ENCODE measurements at places on chromosomes 3 and 15.

DNA sequence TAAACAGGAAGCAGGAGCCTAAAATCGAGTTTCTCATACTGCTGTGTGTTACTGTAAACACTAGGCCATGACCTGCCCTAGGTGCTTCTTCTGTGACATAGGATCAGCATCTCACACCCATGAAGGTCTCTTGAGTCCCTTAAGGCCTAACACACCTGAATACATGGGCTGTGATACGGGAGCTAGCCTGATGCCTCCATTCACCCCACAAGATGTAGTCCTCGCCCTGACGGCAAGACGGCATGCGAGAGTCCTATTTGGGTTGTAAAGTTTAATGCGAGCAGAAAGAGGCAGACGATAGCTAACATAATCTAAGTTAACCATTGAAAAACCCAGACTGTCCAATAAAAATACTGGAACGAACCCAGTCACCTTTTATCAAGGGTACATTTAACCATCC is 241.1 kb upstream of the ICE2 start:
- H3K27ac ChIP-seq = peak overlapping the region; percentile 74
- peaks cover 5% of the 10 kb centered on the region for H3K36me3 ChIP-seq
- peak overlapping the region; percentile 8 for H3K4me3 ChIP-seq

DNA sequence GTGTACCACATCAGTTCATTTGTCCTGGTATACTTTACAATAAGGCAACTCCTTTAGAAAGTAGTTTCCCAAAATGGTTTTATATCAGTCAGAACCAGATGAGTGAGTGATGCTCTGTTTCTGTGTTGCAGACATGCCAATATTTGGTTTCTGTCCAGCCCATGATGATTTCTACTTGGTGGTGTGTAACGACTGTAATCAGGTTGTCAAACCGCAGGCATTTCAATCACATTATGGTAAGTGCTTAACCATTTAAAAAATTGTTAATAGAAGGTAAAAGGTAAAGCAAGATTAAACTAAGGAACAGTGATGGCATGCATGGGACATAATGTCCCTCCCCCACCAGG is 40.0 kb upstream of the SCAANT1 start:
- no peak for DNase-seq
- H3K27ac ChIP-seq = peak overlapping the region; percentile 10
- H3K36me3 ChIP-seq = peaks cover 4% of the 10 kb centered on the region
- peaks cover 10% of the 10 kb centered on the region for H3K4me1 ChIP-seq
- H3K27me3 ChIP-seq = no peaks in the 10 kb centered on the region

- H3K4me1 ChIP-seq = no peaks in the 10 kb centered on the region
- no peak overlapping the region for H3K4me3 ChIP-seq
- no peaks in the 10 kb centered on the region for H3K27me3 ChIP-seq
These were observed 84.8 kb upstream of the KLHL25 start for GRCh38 chr15:85879334-85880163.

- no peak overlapping the region for H3K4me3 ChIP-seq
- no peaks in the 10 kb centered on the region for H3K4me1 ChIP-seq
- H3K27ac ChIP-seq = no peak overlapping the region
- H3K27me3 ChIP-seq = peaks cover 3% of the 10 kb centered on the region
These were observed 101.8 kb downstream of the ST8SIA2 start for GRCh38 chr15:92495446-92495845.
